Renal cortical epithelial cell (primary cell): ENCODE measurements at places on chromosomes 6 and 20.

- no peak for DNase-seq
These were observed 169.2 kb downstream of the GRM4 start for GRCh38 chr6:33976437-33977360.

- DNase-seq, result peak; percentile 33
These were observed 108.9 kb upstream of the SNX9 start for GRCh38 chr6:157714153-157714490.

- DNase-seq, result peak; percentile 84
These were observed 27.4 kb downstream of the KCNQ5 start for GRCh38 chr6:72649032-72649984.

DNA sequence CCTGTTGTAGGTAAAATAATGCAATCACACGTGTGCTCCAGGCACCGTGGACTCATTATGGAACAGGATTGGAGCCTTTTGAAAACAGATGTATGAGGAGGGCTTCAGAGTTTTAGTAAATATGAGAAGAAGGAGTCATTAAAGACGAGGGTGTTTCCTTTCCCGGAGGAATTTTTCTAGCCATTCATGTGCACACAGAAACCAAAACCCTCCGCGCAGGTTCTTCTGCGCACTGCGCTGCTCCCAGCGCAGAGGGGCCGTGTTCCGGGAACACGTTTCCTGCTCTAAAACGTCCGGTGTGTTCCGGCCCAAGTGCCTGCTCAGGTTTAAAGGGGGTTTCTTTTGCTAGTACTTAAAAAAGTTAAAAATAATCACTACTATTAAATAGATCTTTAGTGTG, 11.6 kb downstream of the GPR31 start:
- DNase-seq, result no peak

GRCh38 chr20:17525650-17526049, 5.5 kb downstream of the BFSP1 start:
- DNase-seq, result peak; percentile 56

GRCh38 chr20:57928181-57928967, 218.6 kb upstream of the PMEPA1 start:
- DNase-seq, result no peak

- no peak for DNase-seq
These were observed 137.0 kb downstream of the FOXA2 start for GRCh38 chr20:22447447-22447778.

- DNase-seq, result peak; percentile 94
These were observed 15.2 kb upstream of the MRPS18A start for GRCh38 chr6:43702534-43703440.
